ENCODE measurements at places on chromosomes 5 and 9.

GRCh38 chr5:99059685-99060084 lies 130.9 kb upstream of the CHD1 start:
- DNase-seq: no peak

DNA sequence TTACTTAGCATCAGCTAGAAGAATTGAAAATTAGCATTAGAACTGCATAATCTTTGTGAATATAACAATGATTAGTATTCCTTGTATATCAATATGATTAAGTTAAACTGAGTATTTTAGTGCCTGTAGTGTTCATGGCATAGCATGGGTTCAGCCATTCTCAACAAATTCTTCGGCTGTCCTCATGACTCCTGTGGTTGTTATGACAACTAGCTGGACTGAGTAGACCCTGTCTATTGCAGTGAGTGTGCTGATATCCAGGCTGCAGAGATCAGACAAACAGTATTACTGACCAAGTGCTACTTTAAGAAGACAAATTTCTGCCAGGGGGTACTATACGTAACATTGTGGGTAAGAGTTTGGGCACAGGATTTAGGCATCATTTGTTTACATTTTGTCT lies 125.9 kb downstream of the NUDT12 start:
- DNase-seq: no peak

DNA sequence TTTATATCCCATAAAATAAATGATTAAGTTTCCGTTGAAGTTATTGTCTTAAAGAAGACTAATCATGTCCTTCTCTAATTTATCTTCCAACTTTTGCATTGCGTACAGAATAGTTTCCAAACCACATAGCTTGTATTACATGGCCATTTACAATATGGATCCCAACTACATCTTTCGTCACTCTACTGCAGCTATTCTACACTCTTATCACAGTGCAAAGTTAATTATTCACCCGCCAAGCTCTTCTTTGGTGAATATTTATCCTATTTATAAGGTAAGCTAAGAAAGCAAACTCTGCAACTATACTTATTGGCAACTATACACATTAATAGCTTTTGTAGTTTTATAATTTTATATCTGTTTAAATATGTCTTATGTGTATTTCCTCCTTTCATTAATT lies 75.9 kb upstream of the ADAMTS19 start:
- no peak for DNase-seq

DNA sequence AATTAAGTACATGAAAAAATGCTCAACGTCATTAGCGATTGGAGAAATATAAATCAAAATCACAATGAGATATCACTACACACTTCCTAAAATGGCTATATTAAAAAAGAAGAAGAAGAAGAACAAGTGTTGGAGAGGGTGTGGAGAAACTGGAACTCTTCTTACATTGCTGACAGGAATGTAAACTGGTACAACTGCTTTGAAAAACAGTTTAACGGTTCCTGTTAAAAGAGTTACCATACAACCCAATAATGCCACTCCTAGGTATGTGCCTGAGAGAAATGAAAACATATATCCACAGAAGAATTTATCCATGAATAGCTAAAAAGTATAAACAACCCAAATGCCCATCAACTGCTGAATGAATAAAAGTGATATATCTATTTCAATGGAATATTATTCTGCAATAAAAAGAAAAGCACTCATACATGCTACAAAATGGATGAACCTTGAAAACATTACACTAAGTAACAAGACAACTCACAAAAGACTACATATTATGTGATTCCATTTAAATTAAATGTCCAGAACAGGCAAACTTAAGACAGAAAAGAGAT lies 9.0 kb downstream of the FEM1C start:
- DNase-seq: no peak

- peak; percentile 28 for DNase-seq
These were observed 403.0 kb downstream of the GADD45G start for GRCh38 chr9:90007516-90008440.

GRCh38 chr5:77181596-77182304 lies 28.7 kb upstream of the PDE8B start:
- no peak for DNase-seq

- DNase-seq: peak; percentile 50
These were observed 88.9 kb downstream of the LIFR start for GRCh38 chr5:38467353-38468040.

- peak; percentile 4 for DNase-seq
These were observed 23.7 kb downstream of the CCDC171 start for GRCh38 chr9:15576350-15577050.

DNA sequence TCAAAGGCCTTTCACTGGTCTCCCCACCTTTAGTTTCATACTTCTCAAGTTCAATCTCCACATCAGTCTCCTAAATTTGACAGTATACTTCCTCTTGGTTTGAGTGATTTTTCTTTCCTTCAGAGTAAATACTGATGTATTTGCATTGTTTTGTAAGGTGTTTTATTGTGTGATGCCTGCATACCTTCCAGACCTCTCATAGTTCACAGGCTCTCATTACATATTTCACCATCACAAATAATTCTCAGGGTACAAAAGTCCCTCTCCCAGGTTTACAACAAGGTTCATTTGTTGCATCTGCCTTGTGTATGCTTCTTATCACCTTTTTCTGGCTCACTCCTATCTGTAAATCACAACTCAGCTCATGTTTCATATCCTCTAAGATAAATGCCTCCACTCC lies 22.2 kb upstream of the TUSC1 start:
- DNase-seq: no peak

- no peak for DNase-seq
These were observed 2.1 kb downstream of the REEP5 start for GRCh38 chr5:112919972-112920371.
